ENCODE measurements at places on chromosomes 1 and 21. TPM values are rescaled to one million over a fixed set of nuclear protein-coding genes. Genes with fewer than 3 reads are reported as not detected.

CLCNKA gene
- not detected for polyA plus RNA-seq

NOTCH2 gene
- polyA plus RNA-seq = 21.6 TPM

MATN1 gene
- 0.07 TPM for polyA plus RNA-seq

AZIN2 gene
- polyA plus RNA-seq = 5.9 TPM

METTL13 gene
- polyA plus RNA-seq = 19.5 TPM

RGS5 gene
- 0.77 TPM for polyA plus RNA-seq

SPRR4 gene
- not detected for polyA plus RNA-seq

ZC3H11A gene
- polyA plus RNA-seq = 50.6 TPM

S100B gene
- polyA plus RNA-seq = 271 TPM

TPTE gene
- polyA plus RNA-seq = not detected

CRYBG2 gene
- polyA plus RNA-seq = 0.07 TPM

GOLT1A gene
- polyA plus RNA-seq = 0.79 TPM

BNIPL gene
- 0.30 TPM for polyA plus RNA-seq

NOS1AP gene
- not detected for polyA plus RNA-seq

NIT1 gene
- polyA plus RNA-seq = 16.8 TPM

RERE gene
- 4.9 TPM for polyA plus RNA-seq

NUDT4B gene
- polyA plus RNA-seq = 8.2 TPM

PLEKHA6 gene
- polyA plus RNA-seq = 0.02 TPM

CA6 gene
- 53.7 TPM for polyA plus RNA-seq

PTGFR gene
- not detected for polyA plus RNA-seq

ADORA1 gene
- not detected for polyA plus RNA-seq

CFHR2 gene
- not detected for polyA plus RNA-seq

NUP210L gene
- not detected for polyA plus RNA-seq

HSD11B1 gene
- not detected for polyA plus RNA-seq

TACSTD2 gene
- polyA plus RNA-seq = not detected

LMO4 gene
- 6.8 TPM for polyA plus RNA-seq

CFAP57 gene
- not detected for polyA plus RNA-seq

AMPD1 gene
- not detected for polyA plus RNA-seq

FALEC gene
- polyA plus RNA-seq = 1.3 TPM

PDZK1 gene
- 0.43 TPM for polyA plus RNA-seq

LCE6A gene
- polyA plus RNA-seq = not detected

PPM1J gene
- not detected for polyA plus RNA-seq

FHL3 gene
- 8.1 TPM for polyA plus RNA-seq

PLA2G2F gene
- polyA plus RNA-seq = not detected

F5 gene
- 0.23 TPM for polyA plus RNA-seq

HES3 gene
- not detected for polyA plus RNA-seq

CELSR2 gene
- 0.94 TPM for polyA plus RNA-seq

KCNH1 gene
- polyA plus RNA-seq = not detected

FBXO2 gene
- 3.6 TPM for polyA plus RNA-seq

PAFAH2 gene
- 17.3 TPM for polyA plus RNA-seq

EPS15 gene
- polyA plus RNA-seq = 41.1 TPM

THEM5 gene
- not detected for polyA plus RNA-seq

CLDN17 gene
- not detected for polyA plus RNA-seq

CAPN8 gene
- polyA plus RNA-seq = not detected

LCE1B gene
- polyA plus RNA-seq = not detected

TNNT2 gene
- polyA plus RNA-seq = not detected

ARMH1 gene
- 53.2 TPM for polyA plus RNA-seq

MROH7 gene
- not detected for polyA plus RNA-seq

RGS1 gene
- polyA plus RNA-seq = 4.8 TPM
